T47D (cell line): ENCODE measurements at places on chromosomes 13 and 19.

DNA sequence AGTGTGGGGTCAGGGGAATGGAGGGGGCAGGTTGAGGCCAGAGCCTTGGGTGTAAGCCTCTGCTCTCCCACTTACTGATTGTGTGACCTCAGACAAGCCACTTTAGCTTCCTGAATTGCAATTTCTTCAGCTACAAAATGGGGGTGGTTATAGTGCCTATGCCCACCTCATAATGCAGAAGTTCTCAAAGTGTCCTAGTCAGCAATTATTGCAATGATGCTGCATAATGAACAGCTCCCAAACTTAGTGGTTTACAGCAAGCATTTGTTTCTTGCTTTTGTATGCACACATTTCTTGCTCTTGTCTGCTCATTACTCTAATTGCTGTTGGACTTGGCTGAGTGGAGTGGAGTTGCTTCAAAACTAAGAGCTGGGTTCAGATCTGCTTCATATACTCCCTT is 36.0 kb downstream of the CYP4F22 start:
- no peak for DNase-seq

- DNase-seq, result no peak
These were observed 249.4 kb downstream of the PCCA start for GRCh38 chr13:100338275-100338674.

DNA sequence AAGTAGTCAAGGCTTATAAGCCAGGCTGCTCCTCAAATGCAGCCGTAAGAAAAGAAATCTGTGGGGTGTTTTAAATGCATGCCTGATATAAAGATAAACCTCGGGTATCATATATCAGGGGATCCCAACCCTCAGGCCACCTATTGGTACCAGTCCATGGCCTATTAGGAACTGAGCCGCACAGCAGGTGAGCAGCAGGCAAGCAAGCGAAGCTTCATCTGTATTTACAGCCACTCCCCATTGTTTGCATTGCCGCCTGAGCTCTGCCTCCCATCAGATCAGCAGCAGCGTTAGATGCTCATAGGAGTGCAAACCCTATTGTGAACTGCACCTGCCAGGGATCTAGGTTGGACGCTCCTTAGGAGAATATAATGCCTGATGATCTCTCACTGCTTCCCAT is 233.5 kb upstream of the SERP2 start:
- DNase-seq, result no peak

DNA sequence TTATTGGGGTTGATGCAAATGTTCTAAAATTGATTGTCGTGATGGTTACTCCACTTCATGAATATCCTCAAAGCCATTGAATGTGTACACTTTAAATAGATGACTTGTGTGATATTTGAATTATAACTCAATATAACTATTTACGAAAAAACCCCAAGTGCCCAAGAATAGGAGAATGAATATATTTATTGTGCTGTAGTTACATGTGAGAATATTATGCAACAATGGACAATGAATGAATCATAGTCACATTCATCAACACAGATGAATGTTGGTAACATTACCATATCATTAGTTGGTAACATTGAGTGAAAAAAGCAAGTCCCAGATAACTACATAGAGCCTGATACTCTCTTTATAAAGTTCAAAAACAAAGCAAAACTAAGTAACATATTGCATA is 127.8 kb upstream of the UBL3 start:
- no peak for DNase-seq

- DNase-seq, result peak; percentile 30
These were observed at the start of gene PALM for GRCh38 chr19:708154-709143. Gene PALM, plus strand, starts transcription at chr19:708935. Its CDS starts 212 bp downstream, at chr19:709147.

DNA sequence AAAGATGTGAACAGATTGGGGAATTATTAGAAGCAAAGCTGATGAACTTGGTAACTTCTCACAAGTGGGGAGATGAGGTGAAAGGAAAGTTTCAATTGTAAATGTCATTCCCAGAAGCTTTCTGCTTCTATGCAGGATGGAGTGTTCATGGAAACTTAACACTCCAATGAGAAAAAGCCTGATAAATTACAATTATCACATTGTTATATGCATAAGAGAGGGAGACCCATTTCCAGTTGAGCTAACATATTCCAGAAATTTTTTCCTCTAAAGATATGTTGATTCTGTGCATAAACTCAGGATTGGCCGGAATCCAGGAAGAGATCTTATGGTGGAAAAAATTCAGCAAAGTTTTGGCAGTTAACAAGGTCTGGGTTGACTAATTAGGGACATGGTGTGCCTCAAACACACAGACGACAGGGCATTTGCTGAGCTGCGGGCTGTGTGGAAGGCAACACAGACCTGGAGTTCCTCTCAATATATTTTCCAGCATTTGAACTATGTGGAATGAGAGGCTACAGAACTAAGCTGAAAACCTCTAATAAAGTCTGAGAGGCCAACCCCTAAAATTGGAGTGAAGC is 64.9 kb upstream of the FGF14 start:
- no peak for DNase-seq

- DNase-seq, result no peak
These were observed 2898.1 kb downstream of the PCDH9 start for GRCh38 chr13:64332048-64332447.

DNA sequence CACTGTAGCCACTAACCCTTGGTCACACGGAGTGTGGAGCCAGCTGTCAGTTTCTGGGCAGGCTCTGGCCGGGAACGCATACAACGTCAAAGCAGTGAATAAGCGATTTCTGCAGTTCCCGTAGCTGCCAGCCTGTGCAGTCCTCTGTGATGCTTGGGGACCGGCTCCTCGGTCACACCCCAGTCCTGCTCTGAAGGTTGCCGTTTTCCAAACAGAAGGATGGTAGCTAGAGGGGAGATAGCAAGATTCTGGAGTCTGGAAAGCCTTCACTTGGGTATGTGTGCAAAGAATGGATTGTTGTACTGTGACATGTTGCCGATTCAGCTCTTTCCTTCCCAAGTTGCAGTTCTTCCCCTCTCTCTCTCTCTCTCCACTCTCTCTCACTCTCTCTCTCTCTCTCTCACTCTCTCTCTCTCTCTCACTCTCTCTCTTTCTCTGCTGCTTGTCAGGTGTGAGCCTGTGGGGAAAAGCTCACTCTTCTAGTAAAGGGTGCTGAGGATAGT is 38.7 kb upstream of the C1QTNF9 start:
- DNase-seq, result no peak

DNA sequence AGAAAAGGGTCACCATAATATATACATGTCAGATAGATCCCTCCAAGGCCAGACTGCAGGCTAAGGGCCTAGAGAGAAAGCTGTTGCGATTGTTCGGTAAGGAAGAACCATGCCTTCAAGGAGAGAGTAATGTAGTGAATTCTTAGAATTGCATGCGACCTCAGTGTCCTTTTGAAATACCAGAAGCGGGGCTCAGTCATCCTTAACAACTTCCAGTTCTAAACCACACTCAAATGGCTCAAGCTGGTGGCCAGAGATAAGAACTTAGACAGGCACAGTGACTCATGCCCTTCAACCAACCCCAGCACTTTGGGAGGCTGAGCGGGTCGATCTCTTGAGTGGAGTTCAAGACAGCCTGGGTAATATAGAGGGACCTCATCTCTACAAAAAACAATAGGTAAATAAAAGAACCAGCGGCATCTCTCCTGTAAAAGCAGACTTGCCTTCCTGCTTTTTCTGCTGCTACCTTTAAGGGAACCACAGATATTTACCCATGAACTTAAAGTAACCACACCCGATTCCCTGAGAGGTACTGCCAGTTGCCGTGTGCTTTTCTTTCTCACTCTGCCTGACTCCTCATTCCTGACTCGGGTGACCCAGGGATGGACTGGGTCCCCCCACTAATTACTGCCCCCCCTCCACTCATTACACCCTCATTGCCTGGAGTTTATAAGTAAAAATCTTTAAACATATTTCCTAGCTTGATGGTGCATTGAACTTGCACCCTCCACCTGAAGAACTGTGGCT is 15.4 kb upstream of the SIGLEC6 start:
- no peak for DNase-seq

- no peak for DNase-seq
These were observed 13.2 kb downstream of the LCP1 start for GRCh38 chr13:46168783-46169182.

- peak; percentile 24 for DNase-seq
These were observed at the start of gene CYP4F22 for GRCh38 chr19:15508035-15508710. Gene CYP4F22, plus strand, starts transcription at chr19:15508525. Its CDS starts 16,812 bp downstream, at chr19:15525337.

DNA sequence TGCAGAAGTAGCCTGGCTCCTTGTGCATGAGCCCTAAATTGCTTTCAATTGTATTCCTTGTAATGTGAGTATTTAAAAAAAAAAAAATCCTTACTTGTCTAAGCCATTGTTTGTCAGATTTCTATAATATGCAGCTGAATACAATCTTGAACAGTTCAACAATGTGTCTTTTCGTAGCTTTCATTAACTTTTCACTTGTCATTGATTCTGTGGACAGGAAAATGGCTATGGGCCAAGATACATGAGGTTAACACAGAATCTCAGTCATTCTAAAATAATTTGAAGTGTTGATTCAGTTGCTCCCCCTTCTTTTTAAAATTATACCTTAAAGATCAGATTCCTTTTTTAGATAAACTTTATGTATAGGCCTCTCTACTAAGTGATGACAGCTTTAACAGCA is 395.8 kb upstream of the KLF12 start:
- no peak for DNase-seq

DNA sequence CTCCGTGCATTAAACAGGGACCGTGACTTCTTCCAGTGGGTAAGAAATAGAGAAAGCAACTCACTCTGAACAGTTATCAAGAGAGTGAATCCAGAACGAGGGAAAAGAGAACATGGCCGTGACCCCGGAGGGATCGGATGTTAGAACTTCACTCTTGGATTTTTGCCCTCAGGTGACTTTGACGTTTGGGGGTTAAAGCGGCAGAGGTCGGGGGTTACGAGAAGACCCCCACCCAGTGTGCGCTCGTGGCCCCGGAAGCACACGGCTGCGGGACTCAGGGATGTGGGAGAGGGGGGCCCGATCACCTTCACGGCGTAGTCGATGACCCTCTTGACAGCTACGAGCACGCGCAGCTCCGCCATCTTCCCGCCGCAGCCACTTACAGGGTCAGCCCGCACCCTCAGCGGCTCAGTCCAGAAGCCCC is at the start of gene ETFB:
Gene ETFB, minus strand, starts transcription at position 424 of the 424 bp plus-strand sequence. Its CDS starts 62 bp downstream, at position 362.
- no peak for DNase-seq

- no peak for DNase-seq
These were observed 345.1 kb downstream of the MTUS2 start for GRCh38 chr13:29165216-29165615.

DNA sequence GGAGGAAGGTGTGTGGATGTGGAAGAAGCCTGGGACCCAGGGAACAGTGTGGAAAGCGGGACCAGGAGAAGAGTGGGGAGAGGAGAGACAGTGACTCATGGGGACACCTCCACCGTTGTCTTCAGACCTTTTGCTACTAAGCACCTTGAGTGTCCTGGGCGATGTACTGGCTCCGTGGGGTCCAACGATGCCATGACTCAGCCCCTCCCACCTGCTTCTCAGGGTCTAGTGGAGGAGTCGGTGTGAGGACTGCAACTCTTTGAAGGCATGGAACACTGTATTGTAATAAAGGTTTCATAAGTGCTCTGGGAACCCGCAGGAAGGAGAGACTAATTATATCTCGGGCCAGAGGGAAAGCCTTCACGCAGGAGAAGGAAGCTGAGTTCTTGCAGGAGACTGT is 166.9 kb upstream of the KL start:
- DNase-seq, result no peak

- DNase-seq, result peak; percentile 84
These were observed 2.9 kb upstream of the LTBP4 start for GRCh38 chr19:40598121-40598917.

DNA sequence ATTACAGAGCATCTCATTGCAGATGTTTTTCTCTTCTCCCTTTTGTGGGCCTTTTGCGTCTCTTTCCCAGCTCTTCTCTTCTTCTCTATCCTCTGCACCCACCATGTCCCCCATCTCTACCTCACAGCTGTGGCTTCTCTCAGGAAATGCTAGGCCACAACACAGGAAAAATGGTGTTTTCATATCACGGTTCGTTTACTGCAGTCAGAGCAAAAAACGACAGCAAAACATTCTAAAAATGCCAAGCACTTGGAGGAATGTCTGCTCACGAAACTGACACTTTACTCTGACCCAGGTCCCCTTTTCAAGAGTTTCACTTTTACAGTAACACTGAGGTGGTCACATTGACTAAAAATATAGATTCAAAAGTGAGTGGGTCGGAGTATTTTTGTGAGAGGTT is 152.2 kb downstream of the DCT start:
- DNase-seq, result no peak

GRCh38 chr19:44190020-44190419 is 22.3 kb upstream of the ZNF227 start:
- DNase-seq, result no peak

GRCh38 chr19:41376241-41376997 is at the start of gene TMEM91:
Gene TMEM91, plus strand, starts transcription at chr19:41376533. Its CDS starts 1,777 bp downstream, at chr19:41378310.
- no peak for DNase-seq

- no peak for DNase-seq
These were observed 28.5 kb downstream of the GPC5 start for GRCh38 chr13:91426913-91427312.

DNA sequence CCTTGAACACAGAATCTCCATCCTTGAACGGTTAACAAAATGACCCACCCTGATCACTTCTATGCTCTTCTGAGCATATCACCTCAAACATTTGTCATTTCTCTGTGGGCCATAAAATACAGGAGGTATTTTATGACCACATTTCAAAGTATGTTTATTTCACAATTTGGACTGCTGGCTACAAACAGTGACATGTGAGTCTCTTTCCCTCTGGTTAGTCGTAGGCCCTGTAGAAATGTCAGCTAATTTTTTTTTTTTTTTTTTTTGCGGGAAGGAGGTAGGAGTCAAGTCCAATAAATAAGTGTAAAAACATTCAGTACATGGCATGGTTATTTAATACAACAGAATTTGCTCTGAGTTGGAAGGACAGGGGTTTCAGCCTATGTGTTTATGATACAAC is 70.7 kb downstream of the FOXO1 start:
- no peak for DNase-seq

GRCh38 chr19:1122972-1123363 is 19.2 kb downstream of the GPX4 start:
- peak; percentile 86 for DNase-seq

DNA sequence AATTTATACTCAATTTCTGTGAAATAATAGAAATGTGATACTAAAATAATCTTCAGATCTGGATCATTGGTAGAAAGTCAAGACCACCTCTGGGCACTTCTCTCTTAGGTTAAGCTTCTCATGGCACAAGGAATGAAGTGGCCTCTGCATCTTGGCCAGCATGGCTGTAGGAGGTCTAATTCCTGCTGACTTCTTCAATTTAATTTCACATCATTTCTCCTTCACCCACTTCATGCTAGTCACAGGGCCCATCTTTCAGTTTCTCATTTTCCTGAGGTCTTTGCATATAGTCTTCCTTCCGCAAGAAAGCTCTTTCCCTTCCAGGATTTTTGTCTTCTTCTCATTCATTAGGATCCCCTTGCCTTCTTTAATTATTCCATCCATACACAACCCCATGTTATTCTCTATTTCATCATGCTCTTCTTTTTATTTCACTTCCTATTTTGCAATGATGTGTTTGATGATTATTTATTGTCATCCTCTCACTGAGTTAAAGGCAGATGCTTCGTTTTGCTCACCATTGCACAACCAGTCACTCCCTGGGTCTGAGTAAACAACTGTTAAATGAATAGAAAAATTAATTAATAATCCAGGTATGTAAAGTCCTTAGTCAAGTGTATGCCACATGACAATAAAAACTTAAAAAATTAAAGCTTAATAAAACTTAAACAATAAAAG is 397.4 kb downstream of the SPRY2 start:
- DNase-seq, result no peak
